Brain (organoid and tissue), 16 donors: ENCODE measurements at places on chromosomes 7 and 10.

- no peak for DNase-seq
These were observed 39.2 kb downstream of the EEPD1 start for GRCh38 chr7:36192053-36192824.

GRCh38 chr10:102642736-102643335 is 1.4 kb upstream of the TRIM8 start:
- no peak for DNase-seq

- no peak for DNase-seq
These were observed 16.5 kb downstream of the TRIL start for GRCh38 chr7:28941633-28942032.

DNA sequence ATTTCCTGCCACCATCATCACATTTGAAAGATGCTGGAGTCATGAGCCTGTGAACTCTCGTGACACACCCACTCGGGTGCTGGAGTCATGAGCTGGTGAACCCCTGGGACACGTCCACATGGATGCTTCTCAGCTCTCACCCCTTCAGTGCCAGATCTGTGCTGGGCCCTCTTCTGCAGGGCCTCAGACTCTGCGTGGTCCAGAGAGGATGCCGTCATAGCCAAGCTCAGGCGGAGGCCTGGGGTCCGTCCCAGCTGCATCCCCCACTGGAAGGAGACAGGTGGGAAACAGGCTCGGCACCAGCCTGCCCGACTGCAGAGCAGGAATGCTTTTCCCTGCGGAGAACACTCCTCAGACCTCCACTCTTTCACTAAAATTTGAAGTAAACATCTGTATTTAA is 156.5 kb upstream of the PPP2R2D start:
- no peak for DNase-seq

DNA sequence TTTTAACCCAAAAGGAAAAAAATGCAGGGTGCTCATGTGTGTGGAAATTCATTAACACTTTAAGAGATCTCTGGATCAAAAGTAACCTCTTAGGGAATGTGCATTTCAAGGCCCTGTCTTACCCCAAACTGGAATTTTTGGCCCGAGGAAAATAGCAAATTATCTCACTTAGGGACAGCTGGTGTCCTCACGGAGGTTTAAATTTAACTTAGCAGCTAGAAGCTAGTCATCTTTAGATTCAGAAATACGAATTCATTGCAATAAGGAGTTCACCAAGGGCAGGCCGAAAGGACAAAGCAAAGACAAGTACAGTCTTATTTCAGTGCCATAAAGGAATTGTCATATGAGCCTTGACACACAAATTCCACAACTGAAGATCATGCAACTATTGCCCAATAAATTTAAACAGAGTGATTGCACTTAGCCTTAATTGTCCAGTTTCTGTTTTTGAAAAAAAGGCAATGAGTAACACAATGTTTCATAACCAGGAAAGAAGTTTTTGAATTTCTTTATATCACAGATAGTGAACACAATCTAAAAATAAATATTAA is 22.4 kb upstream of the SEMA3C start:
- no peak for DNase-seq

DNA sequence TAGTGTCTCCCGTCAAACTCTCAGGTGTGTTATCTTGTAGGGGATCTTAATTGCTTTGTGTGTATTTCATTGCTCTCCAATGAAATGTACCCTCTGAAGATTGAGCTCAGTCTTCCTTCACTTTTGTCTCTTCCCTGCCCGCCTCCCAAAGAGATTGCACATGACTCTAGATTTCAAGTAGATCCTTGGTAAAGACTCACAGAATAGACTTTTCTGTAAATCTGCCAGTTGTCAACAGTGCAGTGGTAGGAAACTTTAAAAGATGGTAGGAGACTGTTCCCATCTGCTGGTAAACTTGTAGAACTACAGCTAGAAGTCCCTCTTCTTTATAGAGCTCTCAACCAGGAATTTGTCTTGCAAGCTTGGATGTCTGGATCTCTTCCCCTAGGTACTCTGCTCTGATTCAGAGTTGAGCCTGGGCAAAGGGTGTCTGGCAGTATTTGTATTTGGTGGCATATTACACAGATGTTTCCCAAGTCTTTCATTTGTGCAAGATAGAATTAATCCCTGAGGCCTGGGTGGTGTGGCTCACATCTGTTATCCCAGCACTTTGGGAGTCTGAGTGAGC is 9.6 kb downstream of the CCL26 start:
- DNase-seq, result peak; percentile 82

GRCh38 chr10:21260066-21260465 is 265.4 kb downstream of the SKIDA1 start:
- DNase-seq, result no peak

DNA sequence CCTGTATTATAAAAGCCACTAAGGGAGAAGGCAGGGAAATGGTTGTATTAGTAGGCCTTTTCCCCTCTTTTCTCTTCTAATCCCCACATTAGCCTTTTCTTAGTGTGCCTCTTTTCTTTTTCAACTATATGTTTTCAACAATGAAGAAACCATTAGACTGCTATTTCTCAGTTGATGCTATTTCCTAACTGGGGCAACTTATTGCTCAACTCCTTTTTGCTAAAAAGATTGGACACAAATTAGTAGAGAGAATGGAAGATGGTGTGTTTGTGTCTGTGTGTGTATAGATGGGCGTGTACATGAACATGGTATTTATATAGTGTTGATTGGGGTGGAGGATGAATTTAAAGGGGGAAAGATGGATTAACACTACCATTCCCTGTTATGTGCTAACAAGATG is 28.4 kb downstream of the TBC1D12 start:
- DNase-seq, result no peak

GRCh38 chr10:107444443-107444842 is 279.9 kb upstream of the SORCS1 start:
- no peak for DNase-seq

GRCh38 chr7:135704698-135705097 is 23.3 kb downstream of the SLC13A4 start:
- no peak for DNase-seq

- DNase-seq, result no peak
These were observed 135.3 kb upstream of the VWC2 start for GRCh38 chr7:49638166-49638565.

DNA sequence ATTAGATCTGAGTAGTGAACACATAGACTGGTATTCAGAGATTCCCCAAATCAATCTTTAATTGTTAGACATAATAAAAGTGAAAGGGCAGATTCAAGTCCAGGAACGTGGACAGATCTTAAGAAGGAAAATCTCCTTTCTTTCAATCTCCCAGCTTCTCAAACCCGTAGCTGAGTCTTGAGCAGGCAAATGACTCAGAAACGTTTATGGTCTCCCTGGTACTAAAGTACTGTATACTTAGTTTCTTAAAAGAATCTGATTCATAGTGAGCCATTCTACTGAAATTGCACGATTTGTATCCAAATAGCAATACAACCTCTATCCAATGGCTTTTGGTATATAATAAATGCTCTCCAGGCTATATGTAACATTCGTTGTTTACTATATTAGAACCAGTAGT is 140.4 kb upstream of the RHEB start:
- no peak for DNase-seq

- no peak for DNase-seq
These were observed 17.7 kb downstream of the GATA3 start for GRCh38 chr10:8072211-8072610.

GRCh38 chr7:89593125-89593524 is 561.1 kb upstream of the STEAP1 start:
- DNase-seq, result no peak

GRCh38 chr7:109282726-109283125 is 713.1 kb downstream of the DNAJB9 start:
- DNase-seq, result peak; percentile 98

- DNase-seq, result peak; percentile 64
These were observed 94.4 kb upstream of the KIAA1217 start for GRCh38 chr10:24114556-24114955.

DNA sequence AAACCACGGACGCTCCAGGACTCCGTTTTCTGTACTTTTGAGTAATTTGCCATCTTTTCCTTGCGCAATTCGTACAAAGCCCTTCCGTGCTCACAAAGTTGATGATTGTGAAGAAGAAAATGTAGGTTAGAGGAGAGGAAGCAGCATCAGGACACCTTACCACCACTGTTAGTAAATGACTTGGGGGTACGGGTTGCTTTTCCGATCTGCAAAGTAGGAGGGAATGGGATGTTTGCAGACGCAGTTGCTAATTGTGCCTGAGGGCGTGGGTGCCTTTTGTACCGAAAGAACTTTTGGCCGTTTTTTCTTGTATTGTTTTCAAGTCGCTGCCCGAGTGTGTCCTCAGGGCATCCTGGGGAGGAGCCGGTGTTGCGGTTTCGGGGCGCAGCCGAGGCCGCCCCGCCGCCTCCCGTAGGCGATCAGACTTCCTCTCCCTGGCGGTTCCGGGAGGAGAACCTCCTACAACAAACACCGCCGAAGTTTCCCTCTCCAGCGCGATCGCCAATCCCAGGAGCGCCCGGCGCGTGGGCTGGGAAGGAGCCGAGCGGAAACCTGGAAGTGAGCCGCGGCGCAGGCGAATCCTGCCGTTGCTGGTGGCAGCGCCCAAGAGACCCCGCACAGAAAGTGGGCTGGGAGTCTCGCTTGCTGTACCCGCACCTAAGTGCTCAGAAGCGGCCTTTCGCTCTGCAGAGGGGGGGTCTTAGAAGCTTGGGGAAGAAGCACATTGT is 1.0 kb downstream of the PRR15 start:
- DNase-seq, result peak; percentile 48

DNA sequence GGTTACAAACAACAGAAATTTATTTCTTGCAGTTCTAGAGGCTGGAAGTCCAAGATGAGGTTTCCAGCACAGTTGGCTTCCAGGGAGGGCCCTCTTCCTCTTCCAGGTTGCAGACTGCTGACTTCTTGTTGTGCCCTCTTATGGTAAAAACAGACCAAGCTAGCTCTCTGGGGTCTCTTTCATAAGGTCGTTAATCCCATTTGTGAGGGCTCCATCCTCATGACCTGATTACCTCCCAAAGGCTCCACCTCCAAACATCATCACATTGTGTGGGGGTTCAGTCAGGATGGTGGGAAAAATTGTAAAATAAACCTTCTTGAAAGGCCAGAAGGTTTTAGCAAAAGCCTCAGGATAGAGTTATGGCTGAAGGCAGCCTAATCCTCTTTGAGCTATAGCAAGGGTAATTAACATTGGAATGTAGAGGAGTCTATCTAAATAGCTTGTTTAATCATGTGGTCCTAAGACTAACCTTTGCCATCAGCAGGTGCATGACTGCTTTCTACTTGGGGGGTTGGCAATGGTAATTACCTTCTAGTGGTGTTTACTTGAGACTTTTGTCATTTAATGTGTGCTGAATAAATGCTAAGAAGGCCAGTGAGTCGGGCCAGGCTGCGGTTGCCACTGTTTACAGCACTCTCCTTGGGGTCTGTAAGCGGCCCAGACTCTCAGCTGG is 80.8 kb downstream of the PPP1R17 start:
- no peak for DNase-seq

DNA sequence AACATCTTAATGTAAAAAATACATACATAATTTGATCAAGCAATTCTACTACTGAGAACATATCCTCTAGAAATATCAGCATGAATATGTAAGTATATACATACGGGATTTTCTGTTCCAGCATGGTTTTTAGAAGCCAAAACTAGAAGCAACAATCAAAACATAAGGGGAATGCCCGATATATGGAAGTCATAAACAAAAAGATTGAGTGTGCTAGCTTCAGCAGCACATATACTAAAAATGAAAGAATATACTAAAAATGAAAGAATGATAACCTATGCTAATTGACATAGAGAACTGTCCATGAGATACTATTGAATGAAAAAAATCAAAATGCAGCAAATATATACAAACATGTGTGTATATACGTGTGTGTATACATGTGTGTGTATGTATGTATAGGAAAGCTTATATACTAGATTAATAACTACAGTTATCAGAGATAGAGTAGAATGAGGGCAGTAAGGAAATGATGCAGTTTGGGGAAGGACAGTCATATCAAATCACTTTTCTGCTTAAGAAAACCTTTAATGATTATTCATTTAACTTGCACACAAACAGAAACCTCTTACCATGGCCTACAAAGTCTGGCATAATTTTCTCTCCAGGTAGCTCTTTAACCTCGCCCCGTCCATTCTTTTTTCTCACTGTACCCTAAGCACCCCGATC is 72.9 kb downstream of the NPY start:
- DNase-seq, result no peak

DNA sequence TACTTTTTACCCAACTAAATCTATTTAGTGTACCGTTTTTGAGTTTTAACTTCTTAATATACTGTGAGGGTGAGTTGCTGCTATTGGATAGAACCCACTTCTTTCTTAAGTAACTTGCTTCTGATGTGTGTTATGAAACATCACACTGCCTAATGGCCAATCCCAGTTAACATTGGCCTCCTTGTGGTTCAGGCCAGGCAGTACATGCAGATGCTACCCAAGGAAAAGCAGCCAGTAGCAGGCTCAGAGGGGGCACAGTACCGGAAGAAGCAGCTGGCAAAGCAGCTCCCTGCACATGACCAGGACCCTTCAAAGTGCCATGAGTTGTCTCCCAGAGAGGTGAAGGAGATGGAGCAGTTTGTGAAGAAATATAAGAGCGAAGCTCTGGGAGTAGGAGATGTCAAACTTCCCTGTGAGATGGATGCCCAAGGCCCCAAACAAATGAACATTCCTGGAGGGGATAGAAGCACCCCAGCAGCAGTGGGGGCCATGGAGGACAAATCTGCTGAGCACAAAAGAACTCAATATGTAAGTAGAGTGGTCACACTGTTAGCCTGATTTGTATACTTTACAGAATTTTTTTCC is 39.7 kb downstream of the TES start:
- no peak for DNase-seq

- DNase-seq, result no peak
These were observed 12.2 kb upstream of the MYH16 start for GRCh38 chr7:99260395-99260794.

- DNase-seq, result no peak
These were observed 136.6 kb downstream of the ARID5B start for GRCh38 chr10:62037890-62038608.

DNA sequence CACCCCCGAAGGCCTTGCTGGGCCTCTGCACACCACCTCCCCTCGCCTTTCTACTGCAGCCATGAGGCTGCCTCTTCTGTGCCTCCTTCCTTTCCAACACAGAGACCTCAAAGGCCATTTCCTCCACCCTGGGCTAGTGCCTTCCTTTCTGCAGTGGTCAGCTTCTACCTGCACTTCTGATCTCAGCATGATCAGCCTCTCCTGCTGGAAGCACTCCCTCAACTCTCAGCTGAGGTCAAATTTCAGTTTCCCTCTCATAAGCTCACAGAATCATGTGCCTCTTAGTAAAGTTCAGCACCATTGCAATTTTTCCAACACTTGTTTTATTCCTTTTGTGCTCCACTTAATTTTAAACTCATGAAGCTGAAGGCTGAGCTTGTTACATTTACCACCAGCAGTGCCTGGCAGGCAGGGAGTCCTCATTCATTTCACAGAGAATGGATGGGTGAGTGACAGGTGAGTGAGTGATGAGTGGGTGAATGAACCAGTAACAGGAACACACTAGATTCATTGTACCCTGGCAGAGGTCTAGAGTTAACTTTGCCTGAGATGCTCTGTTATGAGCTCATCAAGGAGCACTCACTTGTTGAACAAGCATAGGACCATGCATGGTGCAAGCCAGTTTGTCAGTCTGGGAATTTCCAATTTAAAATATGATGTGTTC is 124.0 kb upstream of the PRSS58 start:
- no peak for DNase-seq
